ENCODE measurements at places on chromosomes 1 and 21.

GRCh38 chr1:219566951-219567947, 45.7 kb downstream of the ZC3H11B start:
- DNase-seq, result peak; percentile 82

- no peak for DNase-seq
Measured at GRCh38 chr1:31300193-31300592, 3.4 kb downstream of the ZCCHC17 start.

DNA sequence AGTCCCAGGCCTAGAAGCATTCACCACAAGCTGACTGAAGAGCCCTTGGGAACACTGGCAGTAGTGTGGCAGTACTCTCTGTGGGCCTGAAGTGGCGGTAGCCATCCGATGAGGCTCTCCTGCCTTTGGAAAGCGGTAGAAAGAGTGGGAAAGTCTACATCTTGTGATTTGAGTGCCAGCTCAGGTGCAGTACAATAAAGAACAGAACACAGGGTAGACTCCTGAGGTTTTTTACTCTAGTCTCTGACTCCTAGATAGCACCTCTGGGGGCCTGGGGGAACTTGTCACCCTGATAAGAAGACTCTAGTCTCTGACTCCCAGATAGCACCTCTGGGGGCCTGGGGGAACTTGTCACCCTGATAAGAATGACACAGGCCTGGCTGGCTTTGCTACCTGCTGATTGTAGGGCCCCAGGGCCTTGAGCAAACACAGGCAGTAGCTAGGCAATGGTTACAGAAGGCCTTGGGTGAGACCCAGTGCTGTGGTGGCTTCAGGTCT, 18.0 kb upstream of the IL20 start:
- no peak for DNase-seq

DNA sequence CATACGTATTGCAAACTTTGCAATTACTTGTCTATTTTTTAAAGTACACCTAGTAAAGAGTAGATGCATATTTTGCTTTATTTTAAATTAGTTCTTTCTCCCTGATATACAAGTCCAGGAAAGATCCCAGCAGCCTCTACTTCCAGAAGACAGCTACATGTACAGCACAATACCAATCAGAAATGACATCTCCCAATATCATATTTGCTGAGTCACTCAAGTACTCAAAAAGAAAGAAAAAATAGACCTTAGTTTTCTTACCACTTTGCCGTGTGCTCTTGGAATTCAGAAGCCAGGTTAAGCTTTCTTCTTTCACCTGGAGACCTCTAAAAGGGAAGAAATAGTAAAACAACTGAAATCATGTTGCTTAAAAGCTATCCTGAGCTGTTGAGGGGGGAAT, 412.6 kb upstream of the RUNX1 start:
- DNase-seq, result no peak

DNA sequence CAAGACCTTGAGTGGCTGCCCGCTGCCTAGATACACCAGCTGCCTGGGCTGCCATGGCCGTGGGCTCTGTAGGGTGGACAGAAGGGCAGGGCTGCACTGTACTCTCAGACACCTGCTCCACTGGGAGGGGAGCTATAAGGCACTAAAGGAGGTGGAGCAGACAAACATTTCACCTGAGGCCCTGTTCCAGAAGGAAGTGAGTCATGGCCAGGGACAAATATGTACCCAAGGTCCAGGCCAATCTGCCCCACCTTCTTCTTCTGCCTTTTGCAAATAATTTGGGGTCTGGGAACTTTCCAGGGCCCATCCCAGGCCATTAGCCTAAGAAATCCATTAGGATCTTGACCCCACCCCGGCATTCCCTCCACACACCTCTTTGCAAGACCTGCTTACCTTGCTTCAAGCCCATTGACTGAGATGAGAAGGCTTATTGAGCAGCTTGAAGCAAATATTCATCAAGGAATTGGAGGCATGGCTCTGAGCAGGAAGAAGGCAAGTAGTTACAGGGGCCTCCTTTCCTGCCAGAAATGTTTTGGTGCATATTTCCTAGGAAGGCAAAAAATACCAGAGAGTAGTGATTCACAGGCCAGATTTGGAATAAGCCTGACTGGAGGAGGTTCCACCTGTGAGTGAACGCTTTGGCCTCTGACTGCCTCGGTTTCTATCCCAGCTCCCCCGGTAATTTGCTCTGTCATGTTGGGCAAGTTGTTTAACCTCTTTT, at the start of gene CAPN8:
CAPN8 (minus strand) TSS at position 110 of the 721 bp plus-strand sequence; CDS start at position 55, 55 bp downstream.
- no peak for DNase-seq

DNA sequence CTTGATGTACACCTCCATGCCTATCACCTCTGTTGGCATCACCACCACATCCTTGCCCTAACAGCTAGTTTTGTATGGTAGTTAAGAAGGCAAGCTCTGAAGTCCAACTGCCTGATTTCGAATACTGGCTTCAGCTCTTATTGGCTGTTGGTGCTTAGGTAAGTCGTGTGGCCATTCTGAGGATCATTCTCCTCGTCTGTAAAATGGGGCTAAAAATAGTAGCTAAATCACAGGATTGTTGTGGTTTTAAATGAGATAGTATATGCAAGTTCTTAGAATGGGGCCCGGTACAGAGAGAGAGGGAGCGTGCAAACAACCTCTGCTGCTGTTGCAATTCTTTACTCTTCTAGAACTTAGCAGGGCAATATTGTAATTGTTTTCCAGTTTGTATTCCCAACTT, 20.8 kb upstream of the SPOCD1 start:
- no peak for DNase-seq

DNA sequence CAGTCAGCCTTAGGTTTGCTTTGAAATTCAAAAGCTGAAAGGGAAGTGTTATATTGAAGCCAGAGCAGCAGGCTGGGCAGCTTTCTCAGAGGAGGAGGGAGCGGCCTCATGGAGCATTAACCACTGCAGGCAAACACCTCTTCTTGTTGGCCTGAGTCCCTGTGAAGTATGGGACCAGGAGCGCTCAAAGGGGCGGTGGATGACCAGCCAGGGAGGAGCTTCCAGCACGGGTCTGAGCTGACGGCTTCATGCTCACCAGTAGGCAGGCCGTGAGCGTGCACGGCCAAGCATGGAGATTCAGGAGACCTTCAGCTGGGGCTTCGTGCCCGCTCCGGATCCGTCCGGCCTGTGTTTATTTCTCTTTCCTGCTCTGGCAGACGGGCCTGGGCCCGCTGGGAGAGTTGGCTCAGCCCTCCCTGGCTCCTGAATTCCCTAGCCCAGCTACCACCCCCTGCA, 245.2 kb downstream of the TRABD2B start:
- DNase-seq, result peak; percentile 33

- no peak for DNase-seq
Measured at GRCh38 chr1:164504749-164505148, 54.2 kb upstream of the PBX1 start.

- peak; percentile 68 for DNase-seq
Measured at GRCh38 chr1:199411506-199411905, 616.0 kb upstream of the NR5A2 start.

DNA sequence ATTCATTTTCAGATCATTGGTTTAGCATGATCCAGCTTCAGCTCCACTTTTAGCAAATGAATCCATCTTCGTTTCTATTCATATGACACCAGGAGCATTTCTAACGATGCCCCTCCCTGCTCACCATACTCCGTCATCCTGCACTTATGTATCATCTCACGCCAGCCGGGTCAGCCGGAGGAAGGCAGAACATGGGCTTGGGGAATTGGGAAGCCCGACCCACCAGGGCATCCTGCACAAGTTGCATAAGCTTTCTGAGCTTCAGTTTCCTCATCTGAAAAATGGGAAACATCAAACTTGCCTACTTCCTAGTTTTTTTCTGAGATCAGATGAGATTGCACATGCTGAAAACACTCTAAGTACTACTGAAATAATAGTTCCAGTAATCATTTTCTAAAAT, 194.7 kb downstream of the AK5 start:
- DNase-seq, result no peak

DNA sequence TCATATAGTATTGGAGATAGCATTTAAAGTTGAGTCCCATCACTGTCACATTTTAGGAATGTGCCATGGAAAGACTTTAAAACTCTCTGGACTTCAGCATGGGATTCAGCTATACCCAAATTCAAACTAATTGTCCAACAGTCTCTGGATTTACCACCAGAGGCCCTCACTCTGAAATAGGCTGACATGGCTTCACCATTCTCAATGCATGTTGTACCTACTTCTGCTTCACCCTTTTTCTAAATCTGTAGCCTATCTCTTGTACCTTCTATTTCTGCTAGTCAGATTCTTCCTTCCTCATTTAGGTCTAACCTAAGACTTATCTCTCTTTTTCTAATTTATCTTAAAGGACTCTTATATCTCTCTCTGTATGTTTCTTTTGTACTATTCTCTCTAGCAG, 512.7 kb upstream of the ZRANB2 start:
- no peak for DNase-seq

DNA sequence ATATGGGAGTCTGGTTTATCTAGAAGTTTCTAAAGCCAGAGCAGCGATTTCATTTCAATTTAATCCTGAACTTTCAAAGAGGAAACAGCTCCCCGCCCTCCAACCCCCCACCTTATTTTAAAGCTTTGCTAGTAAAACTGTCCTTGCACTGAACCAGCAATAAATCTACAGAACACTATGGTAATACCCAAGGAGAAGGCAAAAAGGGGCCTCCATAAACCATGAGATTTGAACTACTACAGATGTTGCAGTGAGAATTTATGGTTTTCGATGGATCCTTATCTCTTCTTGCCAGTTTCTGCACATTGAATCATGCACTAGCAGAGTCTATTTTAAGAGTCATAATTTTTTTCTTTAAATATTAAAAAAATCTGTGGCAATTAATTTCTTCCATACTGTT, 64.8 kb upstream of the BEND5 start:
- DNase-seq, result no peak

DNA sequence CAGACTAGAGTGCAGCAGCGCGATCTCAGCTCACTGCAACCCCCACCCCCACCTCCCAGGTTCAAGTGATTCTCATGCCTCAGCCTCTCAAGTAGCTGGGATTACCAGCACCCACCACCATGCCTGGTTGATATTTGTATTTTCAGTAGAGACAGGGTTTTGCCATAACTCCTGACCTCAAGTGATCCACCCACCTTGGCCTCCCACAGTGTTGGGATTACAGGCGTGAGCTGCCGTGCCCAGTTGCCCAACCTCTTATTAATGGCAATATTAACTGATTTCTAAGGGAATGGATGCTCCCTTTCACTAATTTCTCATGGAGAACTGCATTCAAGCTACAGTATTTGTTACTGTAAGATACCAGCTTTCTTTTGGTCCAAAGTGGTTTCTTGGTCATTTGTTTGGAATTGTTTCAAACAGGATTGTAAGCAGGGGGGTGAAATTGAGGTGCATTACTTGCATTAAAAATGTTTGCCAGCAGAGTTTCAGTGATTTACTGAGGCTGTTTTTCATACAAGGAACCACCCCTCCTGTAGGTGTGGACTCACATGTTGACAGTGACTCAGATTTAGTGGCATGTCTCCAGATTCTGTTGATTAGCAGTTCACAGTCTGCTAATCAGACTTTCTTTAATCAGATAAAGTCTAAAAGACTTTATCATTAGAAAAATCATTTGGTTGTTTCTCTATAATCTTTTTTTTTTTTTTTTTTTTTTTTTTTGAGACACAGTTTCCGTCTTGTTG, 3.9 kb upstream of the TGFBR3 start:
- DNase-seq, result no peak

DNA sequence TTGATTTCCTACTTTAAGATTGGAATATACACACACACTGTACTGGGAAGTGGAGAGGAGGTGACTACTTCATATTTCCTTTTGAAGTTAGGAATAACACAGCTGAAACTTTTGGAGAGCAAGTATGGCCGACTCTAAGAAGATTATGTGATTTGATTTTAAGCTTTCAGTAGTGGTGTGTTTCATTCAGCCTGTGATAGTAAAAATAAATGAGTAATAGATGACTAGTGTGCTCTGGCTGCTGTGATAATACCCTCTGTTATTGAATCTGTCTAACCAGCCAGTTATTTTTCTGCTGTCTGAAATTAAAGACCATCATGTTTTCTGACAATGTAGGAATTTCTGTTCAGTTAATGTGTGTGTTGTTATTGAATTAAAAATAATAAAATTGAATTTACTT, 48.3 kb downstream of the CTTNBP2NL start:
- no peak for DNase-seq

DNA sequence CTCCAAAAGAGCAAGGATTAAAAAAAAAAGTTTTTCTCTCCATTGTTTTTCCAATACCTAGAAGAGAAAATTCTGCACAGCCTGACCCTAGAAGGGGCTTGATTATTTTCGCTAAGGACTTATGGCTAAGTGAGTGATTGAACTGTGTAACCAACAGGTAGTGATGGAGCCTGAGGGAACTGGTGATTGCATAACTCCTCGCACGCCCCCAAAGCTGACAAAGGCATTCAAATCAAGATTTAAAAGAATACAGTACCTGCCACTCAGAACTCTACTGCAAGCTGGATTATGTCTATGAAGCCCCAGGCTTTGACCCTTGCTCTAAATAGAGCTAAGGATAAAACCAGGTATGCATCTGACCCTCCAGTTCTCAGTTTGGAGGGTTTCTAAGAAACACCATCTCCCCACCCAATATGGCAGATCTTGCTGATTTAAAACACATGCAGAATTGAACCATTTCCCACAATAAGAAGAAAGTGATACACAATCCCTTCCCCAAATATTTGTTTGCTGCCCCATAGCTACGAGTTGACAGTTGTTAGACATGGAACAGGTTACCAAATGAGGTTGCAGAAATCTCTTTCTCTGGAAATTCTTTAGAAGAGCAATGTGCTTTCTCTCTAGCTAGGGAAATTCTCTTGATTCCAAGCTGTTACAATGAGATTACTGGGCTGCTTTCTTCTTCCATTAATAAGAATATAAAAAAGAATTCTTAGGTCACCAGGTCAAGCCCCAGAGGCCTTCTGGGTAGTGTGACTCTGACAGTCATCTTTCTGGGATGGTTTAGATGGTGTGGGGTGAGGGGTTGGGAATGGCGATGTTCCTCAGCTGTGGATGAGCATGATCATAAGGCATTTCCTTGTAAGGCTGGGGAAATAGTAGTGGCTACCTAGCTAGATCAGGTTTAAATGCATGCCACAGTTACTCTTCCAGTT, 35.1 kb downstream of the FGGY start:
- no peak for DNase-seq

- peak; percentile 12 for DNase-seq
Measured at GRCh38 chr1:53731043-53731600, 7.8 kb downstream of the GLIS1 start.

DNA sequence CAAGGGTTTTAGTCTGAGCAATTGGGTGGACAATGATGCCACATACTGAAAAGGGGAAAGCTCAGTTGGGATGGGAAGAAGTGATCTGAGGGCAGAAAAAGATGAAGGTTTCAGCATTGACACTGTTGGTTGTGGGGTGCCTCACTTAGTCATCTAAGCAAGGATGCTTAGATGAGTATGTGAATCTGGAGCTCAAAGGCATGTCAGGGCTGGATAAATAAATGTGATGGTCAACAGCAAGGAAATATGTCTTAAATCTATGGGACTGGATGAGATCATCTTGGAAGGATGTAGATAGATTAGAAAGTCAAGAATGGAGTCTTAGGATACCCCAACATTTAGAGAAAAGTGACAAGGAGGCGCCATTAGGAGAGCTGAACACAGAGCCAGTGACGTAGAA, 114.6 kb downstream of the ZBTB18 start:
- no peak for DNase-seq

DNA sequence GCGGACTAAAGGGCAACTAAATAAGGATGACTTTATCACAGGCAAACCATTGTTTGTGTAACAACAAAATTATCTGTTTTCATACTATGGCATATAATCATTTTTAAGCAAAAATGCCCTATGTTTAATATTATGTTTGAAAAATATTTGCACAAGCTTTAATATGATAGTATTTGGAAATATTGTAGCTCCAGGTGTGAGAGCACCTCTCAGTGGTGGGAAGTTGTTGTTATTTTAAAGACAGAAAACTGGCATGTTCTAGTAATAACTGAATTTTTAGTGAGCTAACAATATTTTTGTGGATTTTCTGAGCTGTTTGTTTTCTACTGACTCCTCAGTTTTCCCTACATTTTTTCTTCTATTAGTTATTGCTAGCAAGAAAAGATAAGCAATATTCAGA, 578.8 kb downstream of the KCNT2 start:
- no peak for DNase-seq

Measured in eye (tissue), 1 donor.